ENCODE measurements at places on chromosomes 13 and 19. TPM values are rescaled to one million over a fixed set of nuclear protein-coding genes. Genes with fewer than 3 reads are reported as not detected.

DNA sequence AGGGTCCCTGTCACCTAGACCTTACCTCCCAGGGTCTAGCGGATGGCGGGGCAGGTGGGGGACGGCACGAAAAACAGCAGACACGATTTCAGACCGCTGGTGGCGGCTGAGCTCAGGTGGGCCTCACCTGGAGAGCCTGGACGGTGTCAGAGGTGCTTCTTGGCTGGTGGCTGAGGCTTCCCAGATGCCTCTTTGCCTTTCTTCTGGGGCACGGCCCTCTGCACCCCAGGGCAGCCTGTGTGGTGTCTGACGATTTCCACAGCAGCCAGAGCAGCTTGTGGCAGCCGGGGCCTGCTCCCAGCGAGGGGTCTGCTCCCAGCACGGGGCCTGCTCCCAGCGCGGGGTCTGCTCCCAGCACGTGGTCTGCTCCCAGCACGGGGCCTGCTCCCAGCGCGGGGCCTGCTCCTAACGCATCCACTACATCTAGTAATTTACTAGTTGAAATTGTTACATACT, 66.7 kb downstream of the ATP11A start:
- DNase-seq = no peak

GRCh38 chr19:43778651-43779050, 2.1 kb downstream of the KCNN4 start:
- no peak for DNase-seq

DNA sequence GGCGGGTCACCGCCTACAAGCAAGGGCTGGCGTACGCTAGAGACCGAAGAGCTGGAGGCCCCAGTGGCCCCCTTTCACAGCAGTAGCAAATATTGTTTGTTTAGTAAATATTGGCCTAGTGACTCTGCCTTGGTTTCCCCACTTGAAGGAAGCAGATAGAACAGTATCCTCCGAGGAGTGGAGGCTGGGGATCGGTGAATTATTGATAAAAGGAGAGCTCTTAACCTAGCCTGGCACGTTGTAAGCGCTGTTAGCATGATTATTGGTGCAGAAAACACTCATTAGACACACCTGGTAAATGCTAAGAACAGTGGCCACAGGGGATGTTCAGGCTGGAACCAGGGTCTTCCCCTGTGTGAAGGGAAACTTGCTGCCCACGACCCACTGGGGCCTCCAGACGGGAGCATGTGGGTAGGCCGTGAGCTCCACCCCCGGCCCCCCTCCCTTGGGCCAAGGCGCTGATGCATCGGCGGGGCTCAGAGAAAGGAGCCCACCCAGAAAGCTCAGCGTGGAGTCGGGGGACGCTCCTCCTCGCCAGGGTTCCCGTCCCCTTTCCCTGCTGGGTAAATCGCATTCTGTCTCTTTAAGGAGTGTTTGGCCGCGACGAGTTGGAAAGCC, 2.3 kb downstream of the IER2 start:
- no peak for DNase-seq

DNA sequence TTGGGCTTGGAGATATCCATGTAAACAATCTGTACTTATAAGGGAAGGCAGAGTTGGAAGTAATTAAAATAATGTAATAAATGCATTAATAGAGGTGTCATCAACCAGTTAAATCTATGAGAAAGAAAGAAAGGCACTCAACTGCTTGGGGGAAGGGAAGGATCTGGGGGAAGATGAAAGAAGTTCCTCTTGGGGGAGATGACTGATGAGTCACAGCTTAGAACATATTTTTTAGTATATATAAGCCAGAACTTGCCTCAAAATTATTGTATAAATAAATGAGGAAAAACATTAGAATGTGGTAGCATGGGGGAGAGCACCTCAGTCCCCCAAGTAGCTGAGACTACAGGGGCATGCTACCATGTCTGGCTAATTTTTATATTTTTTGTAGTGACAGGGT, 205.8 kb downstream of the GGACT start:
- DNase-seq = no peak

GRCh38 chr13:59641261-59641660, 522.5 kb downstream of the DIAPH3 start:
- no peak for DNase-seq

The ZNF69 gene
- 25.5 TPM for total RNA-seq

GRCh38 chr19:18478545-18479311, 40.8 kb upstream of the ISYNA1 start:
- peak; percentile 82 for DNase-seq

- no peak for DNase-seq
Measured at GRCh38 chr19:51668216-51668615, 21.6 kb upstream of the SIGLEC14 start.

DNA sequence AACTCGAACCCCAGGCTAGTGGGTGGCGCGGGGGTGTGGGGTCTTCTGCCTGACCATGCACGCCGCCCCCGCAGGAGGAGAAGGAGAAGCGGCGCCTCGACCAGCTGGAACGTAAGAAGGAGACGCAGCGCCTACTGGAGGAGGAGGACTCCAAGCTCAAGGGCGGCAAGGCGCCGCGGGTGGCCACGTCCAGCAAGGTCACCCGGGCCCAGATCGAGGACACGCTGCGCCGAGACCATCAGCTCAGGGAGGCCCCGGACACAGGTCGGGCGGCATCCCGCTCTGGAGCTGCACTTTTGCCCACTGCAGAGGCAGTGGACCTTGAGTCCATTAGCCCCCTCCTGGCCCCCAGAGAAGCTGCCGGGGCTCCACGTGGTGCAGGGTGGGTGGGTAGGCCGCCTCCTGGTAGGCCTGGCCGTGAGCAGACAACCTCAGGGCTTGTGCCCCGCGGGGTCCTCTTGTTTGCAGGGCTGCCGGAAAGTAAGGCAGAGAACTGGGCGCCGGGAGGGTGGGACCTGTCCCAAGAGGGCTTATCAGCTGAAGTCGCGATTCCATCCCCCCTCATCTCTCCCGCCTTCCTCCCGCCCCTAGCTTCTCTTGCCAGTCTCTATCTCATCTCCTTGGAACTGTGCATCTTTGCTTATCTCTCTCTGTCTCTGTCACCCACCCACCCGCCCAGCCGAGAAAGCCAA, 9.9 kb downstream of the CCDC124 start:
- DNase-seq = no peak

GRCh38 chr13:26236296-26236695, 14.2 kb upstream of the RNF6 start:
- no peak for DNase-seq

DNA sequence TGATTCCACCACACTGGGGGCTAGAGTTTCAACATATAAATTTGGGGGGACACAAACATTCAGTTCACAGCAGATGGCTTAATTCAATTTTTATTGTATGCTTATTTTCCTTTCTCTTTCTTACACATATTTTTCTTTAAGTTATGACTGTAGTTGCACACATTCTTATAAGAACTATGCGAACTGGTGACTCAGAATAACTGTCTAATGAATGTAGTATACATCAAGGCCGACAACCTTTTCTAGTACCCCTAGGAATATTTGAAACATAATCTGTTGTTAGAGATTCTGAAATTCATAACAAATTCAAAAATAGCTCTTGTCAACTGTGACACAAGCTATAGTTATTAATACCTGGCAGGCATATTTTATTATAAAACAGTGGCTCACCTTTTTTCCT, 695.6 kb downstream of the PCDH9 start:
- no peak for DNase-seq
